ENCODE measurements at places on chromosomes 2 and 18.
A peak's percentile ranks its signal among the peaks of the same experiment; 100 is the strongest.

- peak; percentile 16 for DNase-seq
These were observed 468 bp upstream of the SATB2 start for GRCh38 chr2:199458009-199458805.

- no peak for DNase-seq
These were observed 842.6 kb upstream of the SALL3 start for GRCh38 chr18:78136986-78137385.

DNA sequence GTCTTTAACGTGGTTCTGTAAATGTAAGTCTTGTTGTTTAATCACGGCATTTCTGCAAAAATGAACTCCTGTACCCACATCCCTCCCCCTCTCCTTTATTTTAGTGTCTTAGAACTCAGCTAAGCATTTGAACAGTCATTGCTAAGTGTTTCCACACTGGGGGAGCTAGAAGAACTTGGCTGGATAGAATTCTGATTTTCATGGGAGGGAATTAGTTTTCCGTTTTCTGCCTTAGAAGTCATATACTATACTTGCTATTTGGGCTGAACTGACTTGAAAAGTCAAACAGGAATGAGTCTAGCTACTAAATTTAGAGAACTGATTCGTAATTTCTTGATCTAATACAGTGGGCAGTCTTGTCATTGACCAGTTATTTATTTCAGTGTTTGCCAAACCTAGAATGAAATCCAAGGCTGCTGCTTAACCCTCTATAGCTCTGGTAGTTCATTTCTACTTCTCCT, 61.1 kb downstream of the FMNL2 start:
- no peak for DNase-seq

DNA sequence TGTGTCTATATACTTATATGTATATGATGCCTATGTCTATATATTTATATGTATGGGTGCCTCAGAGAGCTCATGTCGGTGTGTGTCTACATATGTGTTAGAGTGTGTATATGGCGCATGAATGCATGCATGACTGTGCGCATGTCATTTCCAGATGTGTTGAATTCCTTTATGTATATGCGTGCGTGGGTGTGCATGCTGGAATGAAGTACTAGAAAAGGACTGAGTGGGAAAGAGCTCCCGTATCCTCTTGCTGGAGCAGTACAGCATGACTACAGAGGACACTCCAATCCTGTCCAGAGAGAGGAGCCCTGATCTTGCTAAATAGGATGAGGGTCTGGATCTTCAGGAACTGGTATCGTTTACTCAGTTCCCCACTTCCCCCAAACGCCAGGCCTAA, 56.8 kb upstream of the LRPPRC start:
- no peak for DNase-seq

DNA sequence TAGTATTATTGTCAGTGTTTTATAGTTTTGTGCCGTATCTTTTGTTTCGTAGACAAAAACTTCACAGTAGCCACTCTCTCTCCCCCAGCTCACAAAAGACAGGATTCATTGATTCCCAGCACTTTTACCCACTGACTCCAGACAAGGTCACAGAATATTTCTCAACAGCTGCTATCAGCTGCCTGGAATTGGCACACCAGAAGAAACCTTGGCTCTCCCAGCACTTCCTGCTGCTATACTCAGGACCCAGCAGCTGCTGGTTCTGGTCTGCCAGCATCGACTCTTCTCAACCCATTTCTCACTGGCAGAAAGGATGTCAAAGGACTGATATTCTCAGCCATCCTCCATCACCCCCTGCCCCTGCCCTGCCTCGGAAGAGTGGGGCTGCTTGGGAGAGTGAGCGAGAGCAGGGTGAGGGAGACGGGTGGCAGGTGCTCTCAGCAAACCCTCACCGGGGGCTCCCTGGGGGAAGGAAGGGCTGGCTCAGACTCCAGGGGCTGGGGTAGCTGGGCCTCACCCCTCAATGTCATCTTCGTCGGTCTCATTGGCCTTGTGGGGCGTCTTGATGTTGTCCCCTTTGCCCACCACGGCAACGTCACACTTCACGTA, 6.1 kb upstream of the OTOF start:
- DNase-seq = peak; percentile 62

DNA sequence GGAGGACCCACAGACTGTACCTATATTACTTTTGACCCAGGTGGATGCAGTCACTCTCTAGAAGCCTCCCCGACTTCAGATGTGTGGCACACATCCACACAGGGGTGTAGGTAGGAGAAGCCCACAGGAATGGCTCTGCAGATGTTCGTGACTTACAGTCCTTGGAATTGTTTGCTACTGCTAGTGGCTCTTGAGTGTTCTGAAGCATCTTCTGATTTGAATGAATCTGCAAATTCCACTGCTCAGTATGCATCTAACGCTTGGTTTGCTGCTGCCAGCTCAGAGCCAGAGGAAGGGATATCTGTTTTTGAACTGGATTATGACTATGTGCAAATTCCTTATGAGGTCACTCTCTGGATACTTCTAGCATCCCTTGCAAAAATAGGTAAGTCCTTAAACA, 605 bp downstream of the SLC9A4 start:
- no peak for DNase-seq

GRCh38 chr2:26238311-26238958, 6.0 kb downstream of the HADHA start:
- DNase-seq = peak; percentile 39

DNA sequence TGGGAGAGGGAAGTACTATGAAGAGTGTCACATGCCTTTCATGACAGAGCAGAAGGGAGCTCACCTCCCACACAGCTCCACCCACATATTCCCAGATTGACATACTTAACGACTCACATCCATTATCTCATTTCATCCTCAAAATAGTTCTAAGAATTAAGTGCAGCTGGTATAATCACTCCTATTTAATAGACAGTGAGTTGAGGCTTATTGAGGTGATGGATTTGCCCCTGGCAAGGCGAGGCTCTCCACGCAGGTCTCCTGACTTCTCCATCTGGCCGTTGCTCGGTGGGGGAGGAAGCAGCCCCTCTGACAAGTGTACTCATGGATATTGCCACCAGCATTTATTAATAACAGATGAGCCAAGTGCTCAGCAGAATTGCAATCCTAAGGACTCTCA, 81.4 kb downstream of the TGOLN2 start:
- no peak for DNase-seq

- DNase-seq = no peak
These were observed 436.7 kb downstream of the LPIN1 start for GRCh38 chr2:12183032-12183645.

DNA sequence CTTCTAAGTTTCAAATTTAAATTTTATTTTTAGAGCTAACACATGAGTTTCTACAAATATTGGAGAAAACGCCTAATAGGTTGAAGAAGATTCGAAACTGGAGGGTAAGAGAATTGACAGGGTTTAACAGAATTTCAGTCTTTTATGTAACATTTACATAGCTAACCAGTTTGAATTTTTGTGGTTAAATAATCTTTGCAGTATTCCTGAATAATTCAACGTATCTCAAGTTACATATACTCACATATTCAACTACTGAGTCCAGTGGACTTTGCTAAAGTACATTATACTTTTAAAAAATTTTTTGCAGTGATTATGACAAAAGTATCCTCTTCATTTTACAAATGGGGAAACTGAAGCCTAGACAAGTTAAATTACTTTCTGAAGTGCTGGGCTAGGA, 34.0 kb downstream of the CCNT2 start:
- DNase-seq = no peak

DNA sequence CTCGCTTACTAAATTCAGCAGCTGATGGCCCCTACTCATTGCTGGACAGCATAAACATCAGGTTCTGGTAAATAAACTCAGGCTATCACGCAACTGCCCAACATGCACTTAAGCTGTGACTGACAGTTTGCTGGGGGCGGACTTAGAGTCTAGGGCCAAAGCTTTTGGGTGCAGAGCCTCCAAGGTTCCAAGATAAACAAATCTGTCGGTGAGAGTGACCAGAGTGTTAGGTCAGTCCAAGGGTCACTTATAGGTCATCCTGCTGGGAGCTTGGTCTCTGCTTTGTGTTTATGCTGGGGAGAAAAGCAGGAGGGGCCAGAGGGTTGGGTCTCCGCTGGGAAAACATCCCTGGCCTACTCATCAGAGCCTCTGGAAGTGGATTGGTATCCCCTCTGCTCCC, 188.6 kb upstream of the GATA6 start:
- no peak for DNase-seq

GRCh38 chr18:50080316-50080715, 114.6 kb downstream of the MYO5B start:
- no peak for DNase-seq

- DNase-seq = no peak
These were observed 58.2 kb upstream of the MEX3C start for GRCh38 chr18:51255693-51256092.

DNA sequence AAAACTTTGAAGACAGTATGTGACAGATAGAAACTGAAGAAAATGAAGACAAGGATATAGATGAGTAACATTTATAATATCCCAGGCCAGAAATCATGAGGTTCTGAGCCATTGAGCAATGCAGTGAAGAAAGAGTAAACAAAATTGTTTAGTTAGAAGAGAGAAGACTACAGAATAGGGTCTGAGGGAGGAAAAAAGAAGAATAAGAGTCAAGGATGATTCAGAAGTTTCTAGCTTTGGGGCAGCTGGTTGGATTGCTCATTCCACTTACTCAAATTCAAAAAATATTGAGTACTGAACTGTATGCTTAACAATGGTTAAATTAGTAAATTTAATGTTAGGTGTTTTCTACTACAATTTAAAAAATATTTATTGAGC, 155.0 kb upstream of the OTX1 start:
- DNase-seq = no peak

DNA sequence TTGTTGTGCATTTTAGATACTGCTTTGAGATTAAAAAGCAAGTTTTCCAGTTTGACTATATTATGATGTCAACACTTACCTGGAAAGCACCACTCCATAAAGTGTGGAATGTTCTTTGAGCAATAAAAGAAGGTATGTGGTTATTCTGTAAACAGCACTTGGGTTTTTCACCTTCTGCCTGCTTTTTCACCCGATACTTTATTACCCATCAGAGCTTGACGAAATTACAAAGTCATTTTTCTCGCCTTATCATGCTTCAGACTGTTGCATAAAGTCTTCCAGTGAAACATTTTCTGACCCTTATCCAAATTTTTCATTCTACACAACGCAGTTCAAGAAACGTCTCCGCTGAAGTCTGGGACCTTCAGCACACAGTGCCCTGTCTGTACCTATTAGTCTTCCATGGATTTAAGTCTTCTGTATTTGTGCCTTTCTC, 25.2 kb downstream of the CAB39 start:
- DNase-seq = no peak

- DNase-seq = no peak
These were observed 4.0 kb downstream of the KANSL1L start for GRCh38 chr2:210167227-210167626.

- no peak for DNase-seq
These were observed 1.6 kb upstream of the CFLAR start for GRCh38 chr2:201114350-201114749.

DNA sequence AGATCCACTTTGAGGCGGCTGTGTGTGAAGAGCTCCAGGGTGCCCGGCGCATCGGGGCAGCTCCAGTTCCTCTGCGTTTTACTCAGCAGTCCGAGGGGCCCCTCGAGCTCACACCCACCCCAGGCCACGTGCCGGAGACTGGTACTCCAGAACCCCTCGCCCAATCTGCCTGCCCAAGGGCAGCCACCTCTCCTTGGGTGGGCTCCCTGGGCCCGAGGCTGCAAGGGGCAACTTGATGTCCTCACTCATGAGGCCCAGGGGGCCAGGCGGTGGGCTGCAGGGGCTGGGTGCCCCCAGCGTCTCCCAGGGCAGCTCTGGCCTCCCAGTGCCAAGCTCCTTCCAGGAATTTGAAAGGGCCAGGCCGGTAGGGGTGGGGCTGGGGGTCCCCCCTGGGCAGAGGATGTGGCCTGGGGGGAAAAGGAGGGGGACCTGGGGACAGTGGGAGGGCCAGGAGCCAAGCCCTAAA, 16.7 kb downstream of the RAMP1 start:
- no peak for DNase-seq

- no peak for DNase-seq
These were observed 50.8 kb upstream of the TMEM87B start for GRCh38 chr2:112004253-112004645.

DNA sequence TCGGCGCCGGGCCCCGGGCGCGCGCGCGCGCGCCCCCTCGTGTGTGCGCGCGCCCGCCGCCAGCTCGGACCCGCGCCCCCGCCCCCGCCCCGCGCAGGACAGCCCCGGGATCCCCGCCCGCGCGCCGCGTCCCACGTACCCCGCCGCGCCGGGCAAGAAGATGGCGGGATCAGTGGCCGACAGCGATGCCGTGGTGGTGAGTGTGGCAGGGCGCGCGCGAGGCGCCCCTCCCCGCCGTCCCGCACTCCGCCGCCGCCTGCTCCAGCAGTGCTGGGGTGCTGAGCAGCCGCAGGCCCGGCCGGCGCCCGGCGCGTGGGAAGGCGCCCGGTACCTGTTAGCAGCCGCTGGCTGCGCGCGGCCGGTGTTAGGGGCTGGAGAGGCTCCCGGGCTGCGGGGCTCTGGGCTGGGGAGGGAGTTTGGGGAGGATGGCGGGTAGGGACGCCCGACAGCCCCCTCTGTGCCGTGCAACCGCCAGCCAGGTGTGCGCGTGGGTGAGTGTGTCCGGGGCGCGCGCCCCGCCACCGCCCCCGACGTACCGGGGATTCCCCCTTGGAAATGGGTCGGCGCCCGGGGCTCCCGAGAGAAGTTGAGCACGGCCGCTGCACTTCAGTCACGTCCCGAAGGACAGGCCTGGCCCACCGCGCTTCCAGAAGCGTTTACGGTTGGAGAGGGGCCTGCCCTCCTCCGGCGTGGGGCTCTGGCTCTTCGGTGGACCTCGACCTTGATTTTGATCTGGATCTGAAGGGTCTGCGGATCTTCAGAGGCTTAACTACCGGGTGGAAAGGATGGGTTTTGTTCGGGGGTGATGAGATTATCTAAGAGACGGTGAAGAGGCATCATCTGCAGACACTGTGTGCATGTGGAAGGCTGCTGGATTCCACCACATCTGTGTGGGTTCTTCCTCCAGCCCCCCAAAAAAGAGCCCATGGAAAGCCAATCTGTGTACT, 697 bp downstream of the LGALSL start:
- DNase-seq = no peak

DNA sequence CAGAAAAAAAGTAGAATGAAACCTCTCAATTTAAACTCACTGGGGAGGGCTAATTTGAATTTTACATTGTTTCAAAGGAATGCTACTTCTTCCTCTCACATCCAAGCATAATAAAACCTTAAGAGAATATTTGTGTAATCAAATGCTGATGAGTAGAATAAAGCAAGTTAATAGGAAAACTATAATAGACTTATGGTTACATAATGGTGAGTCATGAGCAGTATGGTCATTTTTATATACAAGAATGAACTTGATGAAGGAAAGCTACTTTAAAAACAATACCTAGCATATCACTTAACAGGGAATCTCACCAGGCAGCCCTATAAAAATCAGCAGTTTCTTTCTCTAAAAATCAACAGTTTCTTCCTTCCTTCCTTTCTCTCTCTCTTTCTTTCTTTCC, 80.3 kb downstream of the VSNL1 start:
- no peak for DNase-seq

GRCh38 chr18:6595666-6596065, 133.8 kb upstream of the ARHGAP28 start:
- DNase-seq = no peak

DNA sequence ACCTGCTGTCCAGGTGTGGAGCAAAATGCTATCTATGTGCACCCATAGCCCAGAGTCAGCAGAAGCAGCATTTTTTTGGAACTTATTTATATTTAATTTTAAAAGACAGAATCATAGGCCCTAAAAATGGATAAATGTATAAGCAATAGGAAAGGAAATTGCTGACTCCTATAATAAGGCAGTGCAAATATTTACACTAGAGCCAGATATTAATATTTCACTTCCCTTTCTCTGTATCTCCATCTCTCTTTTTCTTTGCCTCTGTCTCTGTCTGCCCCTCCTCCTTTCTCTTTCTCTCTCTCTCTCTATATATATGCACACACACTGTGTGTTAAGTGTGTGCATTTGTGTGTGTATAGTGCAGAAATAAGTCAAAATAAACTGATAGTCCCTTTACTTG, 375.6 kb downstream of the SOX11 start:
- no peak for DNase-seq

Measured in NCI-H446 treated with DMSO at 0.1 percent for 48 hours (cell line).